ENCODE measurements at places on chromosomes 2 and 18. TPM values are rescaled to one million over a fixed set of nuclear protein-coding genes. Genes with fewer than 3 reads are reported as not detected.

- DNase-seq = no peak
Measured at GRCh38 chr18:2547477-2548087, 23.7 kb downstream of the METTL4 start.

DNA sequence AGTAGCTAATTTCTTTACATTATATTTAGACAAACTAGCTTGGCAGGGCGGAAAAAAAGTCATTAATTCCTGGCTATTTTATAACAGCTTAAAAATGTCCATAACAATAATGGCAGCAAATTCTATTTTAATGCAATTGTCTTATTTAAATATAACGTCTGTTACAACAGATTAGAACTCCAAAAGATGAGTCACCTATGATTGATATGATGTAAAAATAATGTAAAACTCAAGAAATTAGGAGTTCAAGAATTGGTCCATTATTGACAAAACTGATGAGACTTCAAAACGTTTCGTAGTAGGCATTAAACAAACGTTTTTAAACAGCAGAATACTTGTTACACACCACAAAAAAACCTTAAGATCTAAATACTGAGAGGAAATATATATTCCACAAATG is 2.7 kb downstream of the XPO1 start:
- no peak for DNase-seq

GRCh38 chr2:142525720-142526119 is 351.7 kb upstream of the KYNU start:
- no peak for DNase-seq

- no peak for DNase-seq
Measured at GRCh38 chr2:197266477-197266876, 44.1 kb downstream of the ANKRD44 start.

Gene RND3
- total RNA-seq = 69.4 TPM

Gene RAB6C
- total RNA-seq = 0.21 TPM

Gene UGT1A4
- not detected for total RNA-seq

Gene MC2R
- not detected for total RNA-seq

Measured in uterus (tissue), 4 donors.